Neural progenitor cell (in vitro differentiated cells): ENCODE measurements at places on chromosomes 5 and 9. TPM values are rescaled to one million over a fixed set of nuclear protein-coding genes. Genes with fewer than 3 reads are reported as not detected.

Gene IFNA13
- total RNA-seq: not detected in 2 replicates

DNA sequence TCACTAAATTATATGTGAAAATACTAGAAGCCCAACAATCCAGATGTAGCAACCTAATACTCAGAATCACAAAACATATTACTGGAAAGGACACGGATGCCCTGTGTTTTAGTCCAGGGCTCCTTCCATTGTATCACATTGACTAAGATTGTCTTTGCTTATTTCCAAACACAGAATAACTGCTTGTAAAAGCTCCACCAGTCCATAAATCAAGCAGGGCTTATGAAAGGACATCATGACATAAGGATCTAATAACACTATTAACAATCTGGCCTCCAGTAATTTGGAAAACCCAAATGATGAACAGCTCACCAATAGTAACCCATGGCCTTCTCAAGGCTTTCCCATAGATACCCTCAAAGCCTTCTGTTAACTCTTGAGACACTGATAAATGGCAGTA is 39.8 kb downstream of the WDR41 start:
- DNase-seq: no peak

- no peak for DNase-seq
Observed at GRCh38 chr9:4591123-4591500, 71.0 kb upstream of the PLPP6 start.

- no peak for DNase-seq
Observed at GRCh38 chr9:2616692-2617377, 4.8 kb upstream of the VLDLR start.

DNA sequence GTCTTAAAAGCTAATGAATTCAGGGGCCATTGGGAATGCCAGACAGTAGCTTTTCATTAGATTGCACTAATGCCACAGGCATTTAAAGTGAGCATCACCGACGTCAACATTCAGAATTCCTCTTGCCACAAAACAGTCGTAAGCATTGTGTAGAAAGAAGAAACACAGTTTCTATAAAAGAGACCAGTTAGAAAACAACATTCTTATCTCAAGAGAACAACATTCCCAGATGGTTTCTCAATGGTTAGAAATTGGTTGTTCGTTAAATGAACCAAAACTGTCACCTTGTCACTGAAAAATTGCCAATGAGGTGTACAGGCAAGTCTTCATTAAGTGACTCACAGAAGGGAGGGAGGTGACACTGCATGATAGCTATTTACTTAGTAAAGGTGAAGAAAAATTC is 401.6 kb upstream of the PRR16 start:
- peak; percentile 12 for DNase-seq
